ENCODE measurements at places on chromosomes 1 and 21.

- peak; percentile 27 for DNase-seq
These were observed 221.6 kb downstream of the LTN1 start for GRCh38 chr21:28770867-28771661.

DNA sequence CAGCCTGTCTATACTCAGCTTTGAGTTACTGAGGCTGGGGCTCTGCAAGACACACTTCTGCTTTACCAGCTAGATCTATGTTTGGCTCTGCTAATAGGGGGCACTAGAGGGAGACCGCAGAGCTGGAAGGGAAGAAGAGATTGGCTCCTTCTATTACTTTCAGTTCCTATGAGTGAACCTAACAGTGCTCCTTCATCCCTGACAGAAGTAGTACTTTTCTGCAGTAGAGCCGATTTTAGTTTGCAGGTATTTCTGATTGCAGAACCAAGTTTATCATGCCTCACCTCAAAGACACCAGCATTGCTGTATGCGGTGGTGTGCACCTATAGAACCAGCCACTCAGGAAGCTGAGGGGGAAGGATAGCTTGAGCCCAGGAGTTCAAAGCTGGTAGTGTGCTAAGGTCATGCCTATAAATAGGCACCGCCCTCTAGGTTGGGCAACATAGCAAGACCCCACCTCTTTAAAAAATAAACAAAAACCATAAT, 5.7 kb upstream of the ZDHHC18 start:
- no peak for DNase-seq

DNA sequence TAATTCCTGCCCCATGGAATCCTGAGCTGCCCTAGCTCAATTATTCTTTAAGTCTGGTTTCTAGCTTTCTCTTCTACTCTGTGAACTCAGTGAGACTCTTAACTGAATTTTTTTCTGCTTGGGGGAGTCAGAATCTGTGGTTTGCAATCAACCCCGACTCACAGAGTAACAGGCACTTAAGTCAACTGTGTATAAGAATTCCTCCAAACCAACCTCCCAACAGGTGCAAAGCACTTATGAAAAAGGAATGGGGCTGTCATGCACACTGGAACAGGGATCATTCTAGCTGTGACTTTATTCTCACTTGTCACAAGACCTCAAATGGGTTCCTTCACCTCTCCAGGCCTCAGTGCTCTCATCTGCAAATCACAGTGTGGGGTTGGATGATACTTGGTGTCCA, 60.3 kb upstream of the SYT6 start:
- DNase-seq: no peak

DNA sequence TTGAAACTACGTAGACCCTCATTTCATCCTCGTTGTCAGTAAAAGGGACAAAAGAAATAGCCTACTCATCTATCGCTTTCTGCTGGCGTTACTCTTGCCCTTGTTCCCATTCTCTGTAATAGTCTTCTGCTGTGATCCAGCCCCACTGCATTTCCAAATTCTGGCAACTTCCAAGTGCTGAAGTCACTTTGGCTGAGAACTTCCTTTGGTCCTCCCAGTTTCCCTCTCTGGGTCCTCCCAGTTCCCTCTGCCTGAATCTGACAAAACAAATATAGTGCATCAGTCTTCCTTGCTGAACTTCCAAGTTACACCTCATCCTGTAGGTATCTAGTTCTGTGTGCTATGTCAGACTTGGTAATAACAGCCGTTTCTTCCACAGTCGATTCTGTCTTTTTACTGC, 47.0 kb upstream of the PLA2G4A start:
- peak; percentile 10 for DNase-seq

DNA sequence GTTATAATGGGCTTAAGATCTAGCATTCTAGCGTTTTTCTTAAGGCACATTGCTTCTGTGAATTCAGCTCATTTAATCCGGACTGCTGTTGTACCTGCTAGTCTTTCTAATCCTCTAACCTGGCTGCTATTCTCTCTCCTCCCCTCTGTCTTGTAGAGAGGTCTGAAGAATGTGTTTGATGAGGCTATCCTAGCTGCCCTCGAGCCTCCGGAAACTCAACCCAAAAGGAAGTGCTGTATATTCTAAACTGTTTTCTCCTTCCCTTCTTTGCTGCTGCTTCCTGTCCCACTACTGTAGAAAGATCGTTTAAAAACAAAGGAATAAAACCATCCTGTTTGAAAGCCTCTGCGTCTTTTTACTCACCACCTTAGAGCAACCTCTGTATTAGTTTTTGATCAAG, 37.3 kb downstream of the CDC42 start:
- no peak for DNase-seq

DNA sequence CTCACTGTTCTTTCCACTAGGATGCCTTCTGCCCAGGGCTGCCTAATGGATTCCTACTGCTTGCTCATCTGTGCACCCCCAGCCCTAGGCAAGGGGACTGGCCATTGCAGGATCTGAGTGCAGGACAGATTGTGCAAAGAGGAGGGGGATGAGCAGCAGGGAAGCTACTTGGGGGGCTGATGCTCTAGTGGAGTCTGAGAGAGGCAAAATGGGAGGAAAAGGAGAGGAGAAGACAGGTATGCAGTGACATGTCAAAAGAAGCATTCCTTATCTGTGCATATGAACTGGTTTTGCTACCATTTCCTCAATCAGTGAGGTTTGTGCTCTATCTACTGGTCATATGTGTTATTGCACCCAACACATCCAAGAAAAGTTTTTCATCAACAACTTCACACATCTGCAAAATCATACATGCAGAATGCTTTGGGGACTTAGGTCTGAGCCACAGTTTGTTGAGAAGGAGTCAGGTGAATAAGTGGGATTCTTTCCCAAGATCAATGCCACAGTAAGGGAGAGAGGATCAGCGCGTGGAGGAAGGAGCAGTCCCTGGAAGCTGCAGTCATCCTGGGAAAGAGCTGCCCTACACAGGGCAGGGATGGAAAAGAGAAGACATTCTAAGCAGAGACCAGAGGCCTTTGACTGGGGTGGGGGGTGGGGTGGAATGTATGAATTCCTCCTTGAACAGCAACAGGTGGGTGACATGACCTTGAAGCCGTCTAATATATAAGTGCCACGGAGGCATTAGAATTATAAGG, 14.4 kb downstream of the SLC5A9 start:
- DNase-seq: peak; percentile 20

GRCh38 chr1:90715309-90715708, 1.8 kb downstream of the BARHL2 start:
- no peak for DNase-seq

- DNase-seq: peak; percentile 41
These were observed 23.7 kb downstream of the PRRX1 start for GRCh38 chr1:170687621-170688020.

DNA sequence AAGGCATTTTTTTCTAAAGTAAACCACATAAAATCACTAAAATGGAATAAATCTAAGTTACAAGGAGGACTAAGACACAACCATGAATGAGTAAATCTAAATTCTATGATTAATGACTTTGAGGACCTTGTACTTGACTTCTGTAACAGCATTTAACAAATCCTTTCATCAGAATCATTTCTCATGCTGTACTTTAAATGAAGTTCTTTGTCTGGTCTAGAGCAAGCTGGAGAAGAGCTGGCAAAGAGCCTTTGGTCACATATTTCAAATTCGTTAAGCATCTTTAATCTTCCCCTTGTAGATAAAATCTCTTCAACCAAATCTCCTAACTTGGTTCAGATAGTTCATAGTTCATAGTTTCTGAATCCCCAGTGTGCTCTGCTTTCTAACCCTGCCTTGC, 405.4 kb downstream of the PTPRC start:
- peak; percentile 33 for DNase-seq

DNA sequence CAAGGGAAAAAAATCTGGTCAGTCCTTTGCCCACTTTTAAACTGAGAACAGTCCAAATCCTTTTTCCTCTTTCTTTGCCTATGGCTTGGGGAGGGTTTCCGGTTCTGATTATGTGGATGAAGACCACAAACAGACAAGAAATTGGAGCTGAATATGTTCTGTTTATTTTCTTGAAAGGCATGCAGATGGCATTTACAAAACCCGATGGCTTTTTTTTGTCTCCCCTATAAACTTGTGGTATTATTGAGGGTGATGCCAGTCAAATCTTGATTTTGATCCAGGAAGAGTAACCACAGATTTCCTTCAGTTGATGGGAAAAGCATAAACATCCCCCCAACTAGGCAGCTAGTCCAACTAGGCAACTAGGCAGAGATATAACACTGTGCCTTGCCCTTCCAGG, 38.9 kb downstream of the PLPP3 start:
- DNase-seq: no peak

- DNase-seq: no peak
These were observed 37.5 kb downstream of the CTNNBIP1 start for GRCh38 chr1:9872430-9873165.

GRCh38 chr1:205665201-205666045, 14.9 kb downstream of the SLC45A3 start:
- DNase-seq: no peak

- no peak for DNase-seq
These were observed 12.1 kb upstream of the NDC1 start for GRCh38 chr1:53850082-53850673.

- peak; percentile 80 for DNase-seq
These were observed 116.3 kb downstream of the DHRS3 start for GRCh38 chr1:12501661-12502060.

DNA sequence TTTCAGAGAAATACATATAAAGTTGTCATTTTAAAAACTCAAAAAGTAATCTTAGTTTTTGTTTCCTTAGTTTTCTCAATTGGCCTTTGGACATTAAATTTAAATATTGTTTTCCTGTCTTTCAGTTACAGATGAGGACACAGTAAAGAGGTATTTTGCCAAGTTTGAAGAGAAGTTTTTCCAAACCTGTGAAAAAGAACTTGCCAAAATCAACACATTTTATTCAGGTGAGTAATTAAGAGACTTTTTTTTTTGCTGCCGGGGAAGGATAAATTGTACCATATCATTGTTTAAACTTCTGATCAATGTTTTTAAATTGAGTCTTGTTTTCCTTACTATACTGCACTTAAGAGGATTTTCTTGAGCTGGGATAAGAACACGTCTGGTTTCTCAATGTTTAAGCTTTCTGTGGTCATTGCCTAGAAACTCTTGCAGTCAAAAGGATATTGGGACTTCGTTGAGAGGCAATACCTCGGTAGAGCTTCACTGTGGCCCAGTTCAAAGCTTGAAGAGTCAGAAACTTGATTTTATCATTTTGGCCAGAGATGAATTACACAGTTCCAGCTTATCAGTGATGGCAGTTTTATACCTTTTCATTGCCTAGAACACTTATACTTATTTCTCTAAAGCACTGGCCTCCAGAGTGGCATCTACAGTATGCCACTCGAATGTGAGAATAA, 124.9 kb upstream of the KIAA1614 start:
- no peak for DNase-seq

DNA sequence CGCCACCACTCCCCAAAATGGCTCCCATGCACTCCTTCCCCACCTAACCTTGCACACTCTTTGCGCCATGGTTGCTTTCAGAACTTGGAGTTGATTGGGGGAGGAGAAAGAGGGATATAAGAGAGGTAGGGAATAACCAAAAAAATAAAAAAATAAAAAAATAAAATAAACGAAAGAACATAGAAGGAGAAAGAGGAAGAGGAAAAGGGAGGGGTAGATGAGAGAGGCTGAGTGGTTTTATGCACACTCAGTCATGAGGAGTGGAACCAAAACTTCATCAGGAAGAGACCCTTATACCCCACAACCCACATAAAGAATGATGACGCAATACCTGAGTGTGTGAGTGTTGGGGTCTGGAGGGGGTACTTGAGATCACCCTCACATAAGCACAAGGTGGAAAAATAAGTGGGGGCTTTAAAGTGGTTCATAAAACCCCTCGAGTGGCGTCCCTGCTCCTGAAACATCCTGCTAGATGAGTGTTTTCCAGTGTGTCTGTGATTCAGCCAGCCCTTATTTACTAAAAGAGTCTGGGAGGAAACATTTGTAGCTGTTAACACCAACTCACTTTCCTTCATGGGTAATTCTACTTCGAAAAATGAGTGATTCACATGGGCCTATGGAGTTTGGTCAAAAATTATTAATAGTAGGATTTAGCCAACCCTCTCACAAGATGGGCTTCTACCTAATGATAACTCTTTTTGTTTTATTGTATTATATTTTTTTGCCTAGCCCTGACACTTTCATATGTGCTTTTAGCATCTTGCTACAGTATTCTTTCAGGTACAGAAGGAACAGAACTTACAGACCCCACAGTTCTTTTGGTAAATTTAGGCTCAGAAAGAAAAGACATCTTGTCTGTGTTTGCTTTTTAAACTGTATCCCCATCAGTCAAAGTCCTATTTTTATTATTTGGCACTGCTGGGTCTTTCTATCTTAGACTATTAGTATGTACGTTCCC, 5.2 kb downstream of the SLAMF1 start:
- no peak for DNase-seq

DNA sequence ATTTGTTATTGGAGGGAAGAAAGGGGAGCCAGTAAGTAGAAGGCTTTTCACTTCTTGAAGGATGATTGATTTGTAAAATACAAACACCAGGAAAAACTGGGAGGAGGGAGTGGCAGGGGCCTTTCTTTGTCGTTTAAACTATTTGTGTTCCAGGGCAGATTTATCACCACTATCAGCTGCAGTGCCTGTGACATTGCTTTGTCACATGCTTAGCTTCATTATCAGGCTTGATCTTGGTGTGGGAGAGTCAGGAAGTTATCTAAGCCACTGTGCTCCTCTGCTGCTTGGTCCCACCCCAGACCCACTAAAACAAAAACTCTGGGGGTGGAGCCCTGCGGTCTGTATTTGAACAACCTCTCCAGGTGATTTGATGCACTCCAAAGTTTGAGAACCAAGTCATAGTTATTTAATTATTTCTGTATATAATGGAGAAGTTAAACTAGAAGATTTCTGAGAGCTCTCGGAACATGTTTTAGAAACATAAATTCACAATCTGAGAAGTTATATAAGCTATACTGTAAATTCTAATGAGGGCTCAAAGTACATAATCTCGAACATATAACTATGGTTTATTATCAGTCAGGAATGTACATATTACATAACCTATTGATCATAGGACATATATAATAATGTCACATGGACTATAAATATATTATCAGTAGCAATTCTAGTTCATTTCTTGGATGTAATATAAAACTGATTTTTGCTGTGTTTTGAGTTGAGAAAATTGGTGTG, 87.9 kb downstream of the CDC14A start:
- no peak for DNase-seq

DNA sequence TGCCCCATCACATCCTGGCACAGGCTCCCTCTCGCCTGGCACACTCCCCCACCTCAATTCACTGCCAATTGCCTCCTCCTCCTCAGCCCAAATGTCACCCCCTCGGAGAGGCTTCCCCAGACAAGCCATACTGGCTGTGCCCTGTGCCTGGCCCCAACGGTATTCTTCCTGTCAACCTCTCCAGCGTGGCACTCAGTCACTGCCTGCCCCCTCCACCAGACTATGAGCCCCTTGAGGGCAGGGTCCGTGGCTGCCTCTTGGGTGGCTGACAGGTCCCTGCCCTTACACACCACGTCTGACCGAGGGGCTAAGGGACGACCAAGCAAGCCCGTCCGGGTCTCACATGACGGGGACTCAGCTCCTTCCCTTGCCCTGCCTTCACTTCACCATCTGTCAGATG, 74.9 kb downstream of the MRPL37 start:
- DNase-seq: no peak

DNA sequence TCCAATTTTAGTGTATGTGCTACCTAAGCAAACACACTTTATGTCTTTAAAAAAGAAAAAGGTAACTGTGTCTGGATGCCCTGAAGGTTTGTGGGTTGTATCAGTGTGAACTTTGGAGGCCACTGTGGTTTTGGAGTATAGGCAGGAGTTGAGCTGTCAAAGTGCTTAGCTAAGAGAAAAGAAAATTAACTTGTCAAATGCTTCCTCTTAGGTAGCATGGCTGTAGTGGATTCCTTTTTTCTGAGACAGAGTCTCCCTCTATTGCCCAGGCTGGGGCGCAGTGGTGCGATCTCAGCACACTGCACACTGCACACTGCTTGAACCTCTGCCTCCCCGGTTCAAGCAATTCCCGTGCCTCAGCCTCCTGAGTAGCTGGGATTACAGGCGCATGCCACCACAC, 11.2 kb upstream of the SLC41A1 start:
- DNase-seq: no peak

Measured in fibroblast of upper back skin (primary cell).